ENCODE measurements at places on chromosomes 11 and 22. TPM values are rescaled to one million over a fixed set of nuclear protein-coding genes. Genes with fewer than 3 reads are reported as not detected.

DNA sequence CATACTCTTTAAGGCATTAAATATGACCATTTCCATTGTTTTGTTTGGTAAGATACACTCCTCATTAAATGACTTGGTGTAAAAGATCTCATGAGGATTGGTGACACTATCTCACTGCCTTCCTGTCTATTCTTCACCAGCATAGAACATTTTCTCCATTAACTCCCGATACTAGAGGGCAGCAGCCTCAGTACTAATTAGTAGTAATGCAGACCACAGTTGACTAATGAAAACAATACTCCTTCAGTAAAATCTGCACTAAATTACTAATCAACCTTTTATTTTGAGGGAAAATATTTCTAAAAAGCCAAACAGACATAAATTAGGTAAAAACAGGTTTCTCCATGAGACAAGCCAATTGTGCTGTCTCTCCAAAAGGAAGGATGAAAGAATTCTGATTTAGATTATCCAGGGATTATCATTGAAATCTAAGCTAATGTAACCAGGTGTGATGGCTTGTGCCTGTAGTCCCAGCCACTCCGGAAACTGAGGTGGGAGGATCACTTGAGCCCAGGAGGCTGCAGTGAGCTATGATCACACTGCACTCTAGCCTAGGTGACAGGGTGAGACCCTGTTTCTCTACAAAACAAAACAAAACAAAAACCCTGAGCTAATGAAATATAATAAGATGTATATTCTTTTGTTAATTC lies 9.4 kb downstream of the PGM2L1 start:
- peak; percentile 41 for DNase-seq

IGSF22 gene
- 2.0 TPM for total RNA-seq

GRCh38 chr11:3180869-3181268 lies 15.8 kb upstream of the OSBPL5 start:
- no peak for DNase-seq

GRCh38 chr11:79437981-79438630 lies 2.7 kb downstream of the TENM4 start:
- DNase-seq: no peak

Data from left colon (tissue), 2 donors.